ENCODE measurements at places on chromosomes 12 and 14.
A peak's percentile ranks its signal among the peaks of the same experiment; 100 is the strongest.

DNA sequence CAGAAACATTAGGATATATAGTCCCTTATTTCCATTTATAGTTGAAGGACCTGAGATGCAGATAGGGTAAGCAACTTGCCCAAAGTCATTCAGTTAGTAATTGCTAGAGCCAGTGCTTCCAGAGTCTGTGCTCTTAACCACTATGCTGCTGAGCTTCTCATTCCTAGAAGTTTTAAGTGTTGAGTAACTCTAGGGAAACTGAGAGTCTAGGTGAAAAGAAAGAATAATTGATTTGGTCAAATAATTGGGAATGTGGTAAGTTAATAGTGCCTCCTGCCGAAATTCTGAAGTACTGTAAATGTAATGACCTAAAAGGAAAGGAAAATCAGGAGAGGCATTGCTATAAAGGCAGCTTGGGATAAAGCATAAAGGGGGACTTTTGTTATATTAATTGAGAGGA, 14.1 kb downstream of the PYROXD1 start:
- no peak for DNase-seq

GRCh38 chr14:106372870-106373652, 846.7 kb downstream of the TMEM121 start:
- peak; percentile 75 for DNase-seq

DNA sequence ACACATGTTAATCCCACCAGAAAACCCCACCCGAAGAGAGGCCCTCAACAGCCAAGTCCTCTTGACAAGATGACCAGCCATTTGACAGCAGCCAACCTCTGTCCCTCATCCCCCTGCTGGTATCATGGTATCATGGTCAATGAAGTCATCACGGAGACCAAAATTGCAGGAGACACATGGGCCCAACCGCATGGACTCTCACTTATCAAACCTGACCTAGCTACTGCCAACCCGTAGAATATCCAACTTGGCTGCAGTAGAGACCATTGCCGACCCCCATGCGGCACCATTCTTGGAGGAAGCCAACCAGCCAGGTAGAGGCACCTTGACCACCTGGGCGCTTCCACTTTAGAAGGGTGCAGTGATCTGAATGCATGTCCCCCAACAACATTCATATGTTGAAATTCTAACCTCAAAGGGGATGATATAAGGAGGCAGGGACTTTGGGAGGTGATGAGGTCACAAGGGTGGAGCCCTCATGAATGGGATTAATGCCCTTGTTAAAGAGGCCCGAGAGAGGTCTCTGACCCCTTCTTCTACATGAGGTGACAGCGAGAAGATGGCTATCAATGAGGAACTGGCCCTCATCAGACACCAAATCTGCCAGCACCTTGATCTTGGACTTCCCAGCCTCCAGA, 33.3 kb downstream of the DIO3 start:
- no peak for DNase-seq

DNA sequence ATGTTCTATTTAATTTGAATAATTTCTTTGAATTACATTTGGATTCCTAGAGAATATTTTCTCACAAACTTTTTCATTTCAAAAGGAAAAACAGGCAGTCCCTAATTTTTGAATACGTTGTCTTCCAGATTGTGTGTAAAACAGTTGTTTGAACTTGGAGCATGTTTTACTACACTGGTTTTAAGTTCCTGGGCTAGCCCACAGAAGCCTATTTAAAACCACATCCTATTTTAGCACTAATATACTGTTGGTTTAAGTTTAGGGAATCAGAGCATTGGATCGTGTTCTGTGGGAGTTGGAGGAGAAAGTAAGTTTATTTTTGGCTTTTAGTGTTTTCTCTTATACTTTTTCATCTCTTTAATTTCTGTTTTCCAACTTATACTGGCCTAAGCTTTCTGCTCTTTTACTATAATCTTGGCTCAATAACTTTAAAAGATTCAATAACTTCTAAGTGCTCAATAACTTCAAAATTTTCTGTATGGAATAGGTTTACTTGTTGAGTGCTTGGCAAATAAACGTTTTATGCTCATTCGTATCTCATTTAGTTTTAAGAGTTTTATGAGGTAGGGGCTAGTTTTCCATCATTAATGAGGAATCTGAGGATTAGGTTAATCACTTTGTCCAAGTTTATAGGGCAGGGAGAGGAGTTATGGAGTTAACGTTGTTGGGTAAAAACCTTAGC, 14.9 kb downstream of the LEMD3 start:
- DNase-seq = no peak

- peak; percentile 15 for DNase-seq
Observed at GRCh38 chr14:86057018-86057667, 527.2 kb downstream of the FLRT2 start.

DNA sequence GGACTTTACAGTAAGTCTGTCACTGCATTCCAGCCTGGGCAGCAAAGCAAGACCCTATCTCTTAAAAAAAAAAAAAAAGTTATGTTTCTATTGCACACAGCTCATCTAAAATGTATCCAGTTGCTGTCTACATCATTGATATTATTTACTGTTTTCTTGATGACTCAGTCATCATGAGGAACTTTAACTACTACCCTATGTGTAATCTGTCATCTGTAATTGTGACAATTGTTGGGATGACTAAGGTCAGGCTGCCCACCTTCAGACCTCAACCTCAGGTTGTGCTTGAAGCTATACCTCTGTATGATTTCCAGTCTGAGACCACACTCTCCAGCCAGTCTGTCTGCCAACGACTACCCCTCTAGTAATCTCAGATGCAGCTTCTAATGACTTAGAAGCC, 15.3 kb downstream of the PPP1R13B start:
- DNase-seq = no peak

GRCh38 chr14:105793836-105794235, 267.5 kb downstream of the TMEM121 start:
- DNase-seq = no peak

DNA sequence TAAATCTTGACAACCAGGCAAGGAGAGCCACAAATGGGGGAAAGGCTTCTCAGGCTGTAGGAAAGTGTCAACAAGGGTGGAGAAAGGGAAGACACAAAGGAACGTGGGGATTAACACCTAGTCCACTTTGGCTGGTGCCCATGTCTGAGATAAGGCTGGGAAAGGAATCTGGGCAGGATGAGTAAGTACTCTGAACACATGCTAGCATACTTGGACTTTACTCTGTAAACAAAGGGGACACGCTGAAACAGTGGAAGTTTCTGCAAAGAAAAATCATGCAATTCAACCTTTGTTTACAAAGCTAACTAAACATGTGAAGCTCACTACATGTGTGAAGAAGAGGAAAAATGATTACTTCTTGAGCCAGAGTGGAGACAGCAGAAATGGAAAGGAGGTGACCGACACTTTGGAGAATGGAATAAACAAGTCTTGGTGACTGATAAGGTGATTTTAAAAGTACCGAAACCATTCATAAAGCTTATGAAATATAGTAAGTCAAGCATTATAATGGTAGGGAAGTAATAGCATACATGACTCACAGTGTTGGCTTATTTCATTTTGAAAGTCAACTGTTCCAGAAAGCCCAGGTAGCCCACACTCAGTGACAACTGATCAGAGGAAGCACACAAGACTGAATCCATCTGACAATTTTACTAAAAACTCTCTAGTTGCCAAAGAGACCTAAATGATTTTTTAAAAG, 13.2 kb downstream of the CPNE8 start:
- DNase-seq = no peak

DNA sequence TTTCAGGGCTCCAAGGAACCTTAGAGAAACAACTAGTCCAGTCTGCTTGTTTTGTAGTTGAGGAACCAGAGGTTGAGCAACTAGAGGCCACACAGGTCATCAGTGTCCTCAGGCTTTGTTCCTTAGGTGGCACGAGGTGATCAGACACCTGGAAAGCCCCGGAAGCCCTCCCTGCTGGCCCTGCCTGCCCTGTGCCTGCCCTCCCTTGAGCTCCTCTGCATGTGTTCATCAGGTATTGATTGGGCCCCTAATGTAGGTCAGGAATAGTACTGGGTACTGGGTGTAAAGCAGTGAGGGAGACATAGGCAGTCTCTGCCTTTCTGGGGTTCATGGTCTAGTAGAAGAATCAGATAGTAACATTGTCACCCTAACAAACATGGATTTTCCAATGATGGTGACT, 114.3 kb downstream of the TSPAN9 start:
- no peak for DNase-seq

GRCh38 chr14:39265806-39266524, 32.2 kb downstream of the MIA2 start:
- DNase-seq = no peak

DNA sequence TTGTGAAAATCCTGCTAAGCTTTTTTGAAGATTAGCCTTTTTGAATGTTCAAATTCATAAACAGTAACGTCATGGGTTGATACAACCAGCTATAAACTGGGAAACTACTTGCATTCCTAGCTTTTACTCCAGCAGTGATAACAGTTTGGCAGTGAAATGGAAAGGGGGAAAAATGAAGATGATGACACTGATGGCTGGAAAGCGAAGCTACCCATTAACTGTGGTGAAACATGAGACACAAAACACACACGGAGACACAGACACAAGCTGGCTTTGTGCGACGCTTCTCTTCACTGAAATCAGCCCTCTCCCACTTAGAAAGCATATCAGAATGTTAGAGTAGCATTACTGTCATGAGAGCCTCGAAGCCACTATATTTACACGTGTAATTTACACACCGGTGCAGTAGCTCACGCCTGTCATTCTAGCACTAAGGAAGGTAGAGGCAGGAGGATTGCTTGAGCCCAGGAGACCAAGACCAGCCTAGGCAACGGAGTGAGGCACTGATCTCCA, 15.7 kb downstream of the VPS37B start:
- DNase-seq = no peak

- no peak for DNase-seq
Observed at GRCh38 chr14:24264298-24264697, 1.3 kb upstream of the TGM1 start.

DNA sequence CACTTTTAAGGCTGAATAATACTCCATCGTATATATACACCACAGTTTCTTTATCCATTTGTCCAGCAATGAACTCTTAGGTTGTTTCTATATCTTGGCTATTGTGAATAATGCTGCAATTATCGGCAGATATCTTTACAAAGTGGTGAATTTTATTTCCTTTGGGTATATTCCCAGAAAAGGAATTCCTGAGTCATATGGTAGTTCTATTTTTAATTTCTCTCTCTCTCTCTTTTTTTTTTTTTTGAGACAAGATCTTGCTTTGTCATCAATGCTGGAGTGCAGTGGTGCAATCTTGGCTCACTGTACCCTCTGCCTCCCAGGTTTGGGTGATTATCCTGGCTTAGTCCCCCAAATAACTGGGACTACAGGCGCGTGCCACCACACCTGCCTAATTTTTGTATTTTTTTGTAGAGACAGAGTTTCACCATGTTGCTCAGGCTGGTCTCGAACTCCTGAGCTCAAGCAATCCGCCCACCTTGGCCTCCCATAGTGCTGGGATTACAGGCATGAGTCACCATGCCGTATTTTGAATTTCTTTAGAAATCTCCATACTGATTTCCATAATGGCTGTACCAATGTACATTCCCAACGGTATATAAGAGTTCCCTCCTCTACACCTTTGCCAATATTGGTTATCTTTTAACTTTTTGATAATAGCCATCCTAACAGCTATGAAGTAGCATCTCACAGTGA, 98.4 kb downstream of the EFCAB11 start:
- DNase-seq = no peak

GRCh38 chr12:6193853-6194815, 6.1 kb upstream of the CD9 start:
- no peak for DNase-seq

DNA sequence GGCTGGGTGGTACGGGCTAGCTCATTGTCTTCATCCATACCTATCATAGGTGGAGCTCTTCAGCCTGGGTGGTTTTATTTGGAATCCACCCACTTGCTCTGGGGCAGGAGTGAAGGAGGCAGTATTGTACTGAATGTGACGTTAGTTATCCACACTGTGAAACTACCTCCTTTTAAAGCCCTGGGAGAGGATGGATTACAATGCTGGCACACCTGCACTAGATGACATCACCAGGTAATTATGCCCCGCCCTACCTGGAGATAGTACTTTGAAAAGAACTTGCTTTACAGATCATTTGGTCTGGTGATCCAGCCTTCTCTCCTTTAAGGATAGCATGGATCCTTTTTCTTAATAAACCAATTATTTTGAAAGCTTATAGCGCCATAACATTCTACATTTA, 78.0 kb downstream of the B4GALNT3 start:
- no peak for DNase-seq

GRCh38 chr12:98998697-98999299, 353.7 kb downstream of the APAF1 start:
- DNase-seq = no peak

DNA sequence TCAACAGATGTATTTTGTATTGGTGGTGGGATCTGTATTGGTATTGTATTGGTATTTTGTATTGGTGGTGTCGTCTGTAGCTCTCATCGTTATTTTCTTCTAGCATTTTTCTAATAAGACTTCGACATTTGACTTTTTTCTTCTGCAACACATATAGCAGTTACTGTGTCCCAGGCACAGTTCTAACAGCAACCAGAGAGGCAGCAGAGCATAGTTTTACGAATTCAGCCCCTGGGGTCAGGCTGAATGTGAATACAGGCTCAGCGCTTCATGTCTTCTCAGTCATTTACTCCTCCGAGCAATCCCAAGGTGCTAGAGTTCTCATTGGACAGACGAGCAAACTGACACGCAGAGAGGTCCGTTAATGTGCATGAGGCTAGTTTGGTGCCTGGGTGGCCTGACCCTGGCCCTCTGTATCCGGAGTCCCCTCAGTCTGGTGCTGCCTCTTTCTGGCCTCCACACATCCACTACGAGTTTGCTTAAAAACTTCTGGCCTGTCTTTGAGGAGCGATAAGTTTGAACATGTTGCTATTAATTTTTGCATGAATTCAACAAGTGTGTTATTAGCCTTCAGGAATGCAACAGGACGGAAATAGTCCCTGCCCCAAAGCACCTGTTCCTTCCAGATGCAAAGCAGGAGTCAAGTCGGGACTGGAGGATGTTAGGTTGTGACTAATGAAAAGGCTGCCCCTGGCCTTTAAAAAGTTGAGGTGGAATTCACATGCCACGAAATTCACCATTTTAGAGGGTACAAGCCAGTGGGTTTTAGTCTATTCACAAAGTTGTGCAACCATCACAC, 87.0 kb downstream of the GLT1D1 start:
- DNase-seq = no peak

GRCh38 chr12:8946733-8947132, 2.7 kb downstream of the M6PR start:
- DNase-seq = no peak

GRCh38 chr12:88638966-88639760, 58.9 kb upstream of the KITLG start:
- DNase-seq = no peak

DNA sequence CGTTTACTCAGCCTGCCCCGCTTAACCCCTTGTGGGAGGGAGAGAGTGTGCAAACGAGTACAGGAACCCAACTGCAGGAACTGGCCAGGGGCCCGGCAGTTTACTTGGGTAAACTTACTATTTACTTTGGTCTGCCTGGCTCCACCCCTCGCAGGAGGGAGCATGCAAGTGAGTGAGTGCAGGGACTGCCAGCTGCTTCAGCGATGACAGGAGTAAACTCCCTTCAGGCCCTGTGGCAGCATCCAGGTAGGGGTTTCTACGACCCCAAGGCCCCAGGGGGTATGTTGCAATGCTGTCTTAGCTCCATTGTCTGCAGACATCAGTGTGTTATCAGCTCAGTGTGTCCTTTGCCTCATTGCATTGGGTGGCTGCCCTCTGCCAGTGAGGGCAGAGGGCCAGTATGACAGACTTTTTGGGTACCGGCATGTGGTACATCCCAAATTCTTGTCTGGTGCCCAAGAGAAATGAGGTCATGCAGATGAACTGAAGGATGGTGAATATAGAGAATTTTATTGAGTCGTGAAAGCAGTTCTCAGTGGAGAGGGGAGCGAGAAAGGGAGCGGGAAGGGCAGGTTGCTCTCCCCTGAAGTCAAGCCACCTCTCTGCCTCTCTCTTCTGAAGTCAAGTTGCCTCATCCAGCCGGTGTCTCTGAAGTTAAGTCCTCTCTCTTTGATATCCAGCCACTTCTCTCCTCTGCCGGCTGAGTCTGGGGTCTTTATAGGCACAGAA, 181.8 kb downstream of the FUT8 start:
- DNase-seq = no peak

All from activated CD4-positive, alpha-beta T cell treated with anti-CD3 and anti-CD28 coated beads, Interleukin-2, amount 50 U/mL, for 1 hour (primary cell).